Tongue (tissue), 3 donors: ENCODE measurements at places on chromosomes 6 and 20. TPM values are rescaled to one million over a fixed set of nuclear protein-coding genes. Genes with fewer than 3 reads are reported as not detected.

DNA sequence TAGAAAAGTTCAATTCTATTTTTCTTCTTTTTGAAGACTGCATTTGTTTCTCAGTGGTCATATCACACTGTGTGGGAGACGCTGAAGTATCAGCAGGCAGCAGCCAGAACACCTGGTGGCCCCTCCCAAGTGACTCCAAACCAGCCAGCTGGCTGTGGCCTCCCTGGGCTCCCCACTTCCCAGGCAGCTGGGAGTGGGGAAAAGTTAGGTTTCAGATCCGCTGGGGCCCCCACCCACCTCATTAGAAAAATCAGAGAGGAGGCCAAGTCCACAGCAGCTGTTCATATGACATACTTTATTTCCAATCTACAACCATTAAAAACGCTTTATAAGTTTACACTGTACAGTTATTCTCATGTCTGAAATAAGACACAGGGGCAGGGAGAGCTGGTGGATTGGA, 3.6 kb upstream of the DSN1 start:
- peak; percentile 86 for DNase-seq

- DNase-seq, result no peak
These were observed 86.2 kb upstream of the THBS2 start for GRCh38 chr6:169339731-169340309.

DNA sequence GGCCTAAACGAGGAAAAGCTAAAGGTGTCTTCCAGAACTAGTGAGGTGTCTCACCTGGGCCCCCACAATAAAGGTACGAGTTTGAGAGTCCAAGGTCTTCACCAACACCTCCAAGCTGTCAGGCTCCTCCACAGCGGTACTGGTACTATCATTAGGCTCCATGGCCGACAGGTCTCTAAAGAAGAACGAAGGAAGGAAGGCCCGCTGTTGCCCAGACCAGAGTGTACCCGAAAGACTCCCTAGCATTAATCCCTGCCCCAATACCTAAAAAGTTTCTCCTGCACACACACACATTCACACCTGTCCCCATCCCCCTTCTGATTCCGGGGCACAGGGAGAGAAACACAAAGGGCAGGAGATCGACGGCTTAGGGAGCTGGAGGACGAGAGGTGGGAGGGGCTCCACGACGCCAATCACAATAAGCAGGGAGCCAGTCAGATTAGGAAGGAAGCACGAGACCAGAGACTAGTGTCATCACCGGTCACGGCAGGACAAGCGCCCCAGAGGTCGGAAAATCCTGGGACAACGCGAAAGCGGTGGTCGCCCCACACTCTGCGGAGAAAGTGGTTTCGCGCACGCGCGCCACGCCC, 764 bp downstream of the BAG6 start:
- no peak for DNase-seq

DNA sequence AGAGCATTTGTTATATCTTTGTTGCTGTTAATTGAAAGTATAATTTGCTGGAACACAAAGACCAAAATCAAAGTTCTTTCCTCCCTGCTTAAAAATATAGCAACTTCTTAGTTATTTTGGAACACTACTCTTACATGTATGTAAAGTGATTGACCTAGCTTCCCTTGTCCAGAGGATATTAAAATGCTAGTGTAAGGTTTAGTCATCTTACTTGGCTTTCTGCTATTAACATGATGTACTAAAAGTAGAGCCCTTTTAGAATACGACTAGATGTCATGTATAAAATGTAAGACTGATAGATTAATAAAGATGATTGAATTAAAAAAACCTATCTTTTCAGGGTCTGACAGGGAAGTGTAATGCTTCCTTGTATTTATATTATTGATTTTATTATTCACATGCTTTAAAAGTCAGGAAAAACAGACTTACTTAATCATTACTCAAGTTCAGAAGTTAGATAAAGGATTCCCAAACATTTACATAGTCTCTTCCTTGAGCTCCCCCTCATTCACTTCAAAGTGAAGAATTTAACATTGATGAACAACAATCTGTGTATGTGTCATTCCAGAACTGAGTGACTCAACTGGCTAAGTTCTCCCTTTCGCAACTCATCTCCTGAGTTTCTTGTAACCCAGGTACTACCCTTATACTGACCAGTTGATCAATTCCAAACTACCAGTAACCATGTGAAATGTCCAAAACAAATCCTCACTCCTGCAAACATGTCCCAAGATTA, 50.9 kb downstream of the BTBD9 start:
- no peak for DNase-seq

- no peak for DNase-seq
These were observed 327.8 kb downstream of the TAF4 start for GRCh38 chr20:61737812-61738443.

HLA-DPB1 gene
- 9.9 TPM for total RNA-seq

DNA sequence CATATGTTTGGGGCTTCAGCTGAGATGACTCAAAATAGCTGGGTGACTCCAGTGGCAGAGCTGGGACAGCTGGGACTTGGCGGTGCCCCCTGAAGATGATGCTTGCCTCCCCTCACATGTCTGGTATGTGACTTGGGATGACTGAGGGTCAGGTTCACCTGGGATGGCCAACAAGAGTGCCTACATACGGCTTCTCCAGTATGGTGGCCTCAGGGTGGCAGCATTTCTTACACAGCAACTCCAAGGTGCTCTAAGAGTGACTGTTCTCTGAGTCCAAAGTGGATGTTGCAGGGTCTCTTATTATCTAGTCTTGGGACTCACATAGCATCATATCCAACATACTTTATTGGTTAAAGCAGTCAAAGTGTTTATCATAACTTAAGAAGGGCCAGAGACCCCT, 87.8 kb upstream of the CENPW start:
- no peak for DNase-seq

DNA sequence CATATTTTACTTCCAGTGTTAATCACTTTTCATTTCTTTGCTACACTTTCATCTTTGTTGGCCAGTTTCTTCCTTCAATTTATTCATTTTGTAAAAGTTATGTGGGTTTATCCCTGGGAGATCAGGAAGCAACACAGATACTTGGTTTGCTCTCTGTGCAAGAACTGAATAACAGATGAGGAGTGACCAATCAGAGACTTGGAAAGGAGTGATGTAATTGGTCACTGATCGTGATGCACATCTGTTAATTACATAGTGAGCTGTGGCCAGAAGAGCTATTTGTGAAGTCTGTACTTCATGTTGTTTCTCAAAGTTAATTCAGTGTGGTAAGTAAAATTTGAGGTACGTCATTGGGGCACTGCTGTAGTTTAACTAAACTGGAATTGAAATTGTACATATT, 21.3 kb downstream of the ANKRD6 start:
- no peak for DNase-seq

- no peak for DNase-seq
These were observed 13.1 kb downstream of the JAG1 start for GRCh38 chr20:10660661-10661060.

- DNase-seq, result peak; percentile 57
These were observed 95.6 kb downstream of the RAMACL start for GRCh38 chr6:166490671-166491500.

GRCh38 chr6:33429750-33430052, 9.8 kb downstream of the SYNGAP1 start:
- DNase-seq, result peak; percentile 15

- DNase-seq, result peak; percentile 80
These were observed 304.4 kb upstream of the PLCB4 start for GRCh38 chr20:8764344-8764962.

GRCh38 chr6:106005013-106005412, 81.1 kb upstream of the PRDM1 start:
- DNase-seq, result no peak

DNA sequence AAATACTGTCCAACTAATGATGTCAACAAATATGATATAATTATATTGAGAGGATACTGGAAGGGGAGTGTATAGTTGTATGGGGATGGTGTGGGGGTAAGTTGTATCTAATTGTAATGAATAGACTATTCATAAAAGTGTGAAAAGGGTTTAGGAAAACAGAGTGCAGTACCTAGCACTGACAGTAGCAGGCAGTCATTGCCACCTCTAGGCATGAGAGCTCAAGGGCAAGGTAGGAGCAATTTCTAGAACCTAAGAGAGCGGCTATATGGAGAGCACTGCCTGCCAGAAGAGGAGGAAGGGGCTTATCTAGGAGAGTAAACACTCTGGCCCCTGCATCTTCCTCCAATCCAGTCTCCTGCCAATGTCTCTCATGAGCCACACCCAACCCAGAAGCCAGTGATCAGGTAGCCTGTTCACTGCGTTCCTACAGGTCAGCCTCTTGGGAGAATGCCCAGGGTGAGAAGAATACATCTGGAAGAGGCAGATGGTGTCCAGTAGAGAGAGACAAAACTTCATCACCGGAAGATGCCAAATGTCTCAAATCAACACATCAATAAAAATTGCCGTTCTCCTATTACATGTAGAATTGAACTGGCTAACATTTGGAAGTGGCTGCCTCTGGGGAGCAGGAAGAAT, 200.0 kb downstream of the LY86 start:
- DNase-seq, result no peak

GPR63 gene
- total RNA-seq, result 2.4 TPM

DNA sequence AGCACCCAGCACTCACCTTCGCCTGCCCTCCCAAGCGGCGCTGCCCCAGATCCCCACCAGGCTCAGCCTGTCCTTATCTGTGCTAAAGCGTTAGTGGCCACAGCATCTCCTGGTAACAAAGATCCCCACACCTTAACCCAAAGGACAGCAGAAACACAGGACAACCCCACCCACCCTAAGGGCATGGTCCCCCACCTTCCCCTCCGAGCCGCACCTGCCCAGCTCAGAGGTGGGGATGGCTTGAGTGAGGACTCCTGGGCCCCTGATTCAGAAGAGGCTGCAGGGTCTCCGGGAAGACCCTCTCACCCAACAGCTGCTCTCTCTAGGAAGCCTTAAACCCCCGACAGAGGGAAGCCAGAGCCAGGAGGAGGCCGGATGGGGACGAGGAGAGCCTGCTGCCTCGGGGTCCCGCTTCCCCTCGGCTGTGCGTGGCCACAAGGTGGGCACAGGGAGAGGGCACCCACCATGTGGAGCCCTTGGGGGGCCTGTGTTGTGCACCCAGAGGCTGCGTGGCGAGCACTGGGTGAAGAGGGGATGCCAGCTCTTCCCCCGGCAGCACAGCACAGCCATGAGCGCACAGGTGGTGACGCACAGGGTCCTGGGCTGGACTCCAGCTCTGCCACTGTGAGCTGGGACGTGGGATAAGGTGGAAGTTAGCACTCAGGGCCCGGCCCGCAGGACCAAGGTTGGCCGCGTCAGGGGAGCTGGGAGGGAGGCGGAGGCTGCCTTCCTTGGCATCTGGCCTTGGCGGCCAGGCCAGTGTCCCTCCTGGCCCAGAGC, 31.9 kb upstream of the MRGBP start:
- DNase-seq, result no peak

DNA sequence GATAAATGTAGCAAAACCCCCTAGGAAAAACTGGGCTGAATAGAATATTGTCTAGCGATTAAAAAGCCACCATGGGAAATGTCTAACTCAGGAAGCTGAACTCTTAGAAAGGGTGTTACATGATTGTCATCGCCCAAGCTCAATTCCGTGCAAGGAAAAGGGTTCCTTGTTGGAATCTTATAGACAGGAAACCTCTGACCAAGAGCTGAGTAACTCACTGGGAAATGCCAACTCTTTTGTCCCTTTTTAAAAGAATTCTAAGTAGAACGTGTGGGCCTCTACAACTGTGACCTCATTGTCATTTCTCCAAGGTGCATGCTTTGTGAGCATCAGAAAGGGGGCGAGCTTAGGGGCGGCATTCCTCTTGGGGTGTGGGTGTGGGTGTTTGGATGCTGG, 88.1 kb downstream of the SYNJ2 start:
- no peak for DNase-seq

POPDC3 gene
- total RNA-seq, result 70.0 TPM

DNA sequence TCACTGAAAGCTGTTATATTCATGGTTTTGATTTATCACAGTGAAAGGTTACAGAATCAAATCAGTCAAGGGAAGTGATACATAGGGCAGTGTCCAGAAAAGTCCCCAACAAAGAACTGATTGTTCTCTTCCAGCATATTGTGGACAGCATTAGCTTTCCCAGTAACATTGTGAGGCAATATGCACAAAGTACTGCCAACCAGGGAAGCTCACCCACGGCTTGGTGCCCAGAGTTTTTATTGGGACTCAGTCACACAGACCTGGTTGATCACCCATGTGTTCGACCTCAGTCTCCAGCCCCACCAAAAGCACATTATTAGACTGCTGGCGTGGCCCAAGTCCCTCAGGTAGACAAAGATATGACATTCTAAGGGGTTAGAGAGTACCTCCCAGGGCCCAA, 76.0 kb downstream of the LCA5 start:
- DNase-seq, result no peak
